ENCODE measurements at places on chromosomes 16 and 17. TPM values are rescaled to one million over a fixed set of nuclear protein-coding genes. Genes with fewer than 3 reads are reported as not detected.

Gene UBE2G1
- 52.0 TPM for total RNA-seq

Gene KRT12
- total RNA-seq = not detected

Gene CHD9NB
- 2.3 TPM for total RNA-seq

Gene SPAG5
- total RNA-seq = 31.8 TPM

Gene RNF227
- total RNA-seq = 2.8 TPM

Gene ZFHX3
- 8.1 TPM for total RNA-seq

Gene CES3
- not detected for total RNA-seq

Gene PRR11
- 64.7 TPM for total RNA-seq

Gene GNG13
- total RNA-seq = not detected

Gene ANKRD40CL
- not detected for total RNA-seq

Data from fibroblast of the aortic adventitia (primary cell).